Stimulated activated CD4-positive, alpha-beta T cell treated with anti-CD3 and anti-CD28 coated beads, TNF-alpha, amount 100 ng/mL, for 24 hours (primary cell): ENCODE measurements at places on chromosomes 4 and X.

- no peak for DNase-seq
Measured at GRCh38 chrX:93695981-93696380, 22.0 kb downstream of the FAM133A start.

GRCh38 chr4:108264693-108265092 lies 96.0 kb upstream of the LEF1 start:
- no peak for DNase-seq

- no peak for DNase-seq
Measured at GRCh38 chrX:16060252-16060651, 63.1 kb upstream of the GRPR start.

DNA sequence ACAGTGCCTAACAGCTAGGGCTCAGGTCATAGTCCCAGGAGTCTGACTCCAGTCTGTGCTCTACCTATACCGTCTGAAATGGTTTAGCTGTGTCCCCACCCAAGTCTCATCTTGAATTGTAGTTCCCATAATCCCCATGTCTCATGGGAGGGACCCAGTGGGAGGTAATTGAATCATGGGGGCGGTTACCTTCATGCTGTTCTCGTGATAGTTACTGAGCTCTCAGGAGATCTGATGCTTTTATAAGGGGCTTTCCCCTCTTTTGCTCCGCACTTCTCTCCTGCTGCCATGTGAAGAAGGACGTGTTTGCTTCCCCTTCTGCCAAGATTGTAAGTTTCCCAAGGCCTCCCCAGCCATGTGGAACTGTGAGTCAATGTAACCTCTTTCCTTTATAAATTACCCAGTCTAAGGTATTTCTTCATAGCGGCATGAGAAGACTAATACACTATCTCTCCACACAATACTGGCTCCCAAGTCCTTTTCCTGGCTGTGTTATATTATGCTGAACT lies 110.8 kb downstream of the AFAP1 start:
- DNase-seq, result no peak

DNA sequence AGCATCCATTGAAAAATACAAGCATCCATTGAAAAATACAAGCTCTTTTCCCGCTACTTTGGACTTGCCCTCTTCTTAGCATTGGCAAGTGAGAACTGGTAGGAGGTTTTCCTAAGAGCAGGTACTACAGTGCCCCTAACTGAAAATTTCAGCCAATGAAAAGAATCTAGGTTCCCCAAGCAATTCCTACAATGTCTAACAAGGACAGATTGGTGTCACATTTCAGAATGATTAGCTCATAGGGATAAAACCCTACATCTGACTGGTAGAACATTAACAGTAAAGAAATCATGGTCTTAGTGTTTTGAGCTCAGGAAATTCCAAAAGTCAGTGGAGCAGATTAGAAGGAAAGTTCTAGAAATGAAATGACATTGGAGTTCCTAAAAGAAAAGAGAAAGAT lies 68.6 kb upstream of the QRFPR start:
- no peak for DNase-seq

DNA sequence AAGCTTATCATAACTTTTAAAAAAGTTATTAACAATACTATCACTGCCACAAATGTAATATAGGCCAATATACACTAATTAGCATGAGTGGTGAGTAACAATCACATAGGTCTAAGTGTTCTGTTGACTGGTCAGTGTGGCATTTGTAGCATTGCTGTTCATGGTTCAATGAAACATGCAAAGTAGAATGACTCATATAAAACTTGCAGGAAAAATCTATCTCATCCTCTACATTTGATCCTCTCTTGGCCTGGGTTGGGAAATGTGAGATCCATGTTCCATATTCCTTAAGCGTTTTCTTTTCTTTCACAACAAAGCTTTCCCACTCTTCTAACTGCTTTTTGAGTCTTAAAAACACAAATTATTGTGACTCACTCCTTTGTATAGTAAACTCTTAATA lies 1418.7 kb downstream of the FSTL5 start:
- no peak for DNase-seq

- no peak for DNase-seq
Measured at GRCh38 chrX:70479922-70480659, 35.5 kb downstream of the DLG3 start.

DNA sequence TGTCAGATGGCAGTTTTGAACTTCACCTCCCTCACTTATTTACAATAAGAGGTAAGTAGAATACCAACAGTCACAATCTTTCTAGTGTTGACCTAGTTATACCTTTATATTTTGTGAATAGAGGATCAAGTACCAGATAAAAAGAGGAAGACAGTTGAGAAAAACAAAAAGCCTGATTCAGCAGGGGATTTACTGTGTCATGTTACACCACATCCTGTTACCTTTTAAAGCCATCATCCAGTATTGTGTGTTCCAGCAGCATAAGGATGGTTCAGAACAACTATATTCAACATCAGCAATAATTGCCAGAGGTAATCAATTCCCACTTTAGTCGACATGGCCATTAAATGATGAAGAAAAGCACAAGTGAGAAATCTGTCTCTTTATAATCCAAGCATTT lies 21.3 kb upstream of the CXCL6 start:
- DNase-seq, result no peak

DNA sequence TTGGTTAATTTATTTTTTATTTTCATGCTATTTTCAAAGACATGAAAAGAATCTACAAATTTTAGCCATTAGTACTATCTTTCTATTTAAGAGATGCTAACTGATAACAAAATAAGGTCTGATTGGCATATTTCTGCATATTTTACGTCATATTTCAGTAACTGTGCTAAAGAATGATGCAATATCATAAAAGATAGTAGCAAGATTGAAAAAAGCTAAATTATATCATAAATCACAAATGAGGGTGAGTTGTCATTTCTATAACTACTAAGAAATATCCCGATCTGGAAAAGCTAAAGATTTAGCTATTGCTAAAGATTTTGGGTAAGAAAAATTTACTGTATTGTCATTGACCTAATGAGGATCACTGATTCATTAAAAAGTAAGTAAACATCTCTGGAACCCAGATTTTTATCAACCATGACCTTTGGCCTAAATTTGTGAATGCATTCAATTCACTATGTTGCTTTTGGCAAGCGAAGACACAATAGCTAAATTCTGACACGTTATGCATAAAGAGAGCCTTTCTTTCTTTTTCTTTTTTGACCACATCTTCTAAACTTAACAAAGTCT lies 103.6 kb downstream of the HPGD start:
- no peak for DNase-seq

DNA sequence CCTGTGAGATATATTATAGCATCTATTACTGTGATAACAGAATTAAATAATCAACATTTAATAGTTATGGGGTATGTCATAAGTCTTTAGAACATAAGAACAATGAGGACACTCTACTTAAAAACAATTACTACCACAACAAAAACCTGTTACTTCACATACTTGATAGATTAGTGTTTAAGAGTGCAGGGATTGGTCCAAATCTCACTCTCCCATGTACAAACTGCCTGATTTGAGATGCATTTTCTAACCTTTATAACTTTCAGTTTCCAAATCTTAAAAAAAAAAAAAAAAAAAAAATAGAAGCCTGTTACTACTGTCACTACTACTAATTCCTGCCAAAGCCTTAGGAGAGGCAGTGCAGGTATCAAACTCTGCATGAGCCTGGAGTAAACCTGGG lies 5.6 kb downstream of the PCDH18 start:
- no peak for DNase-seq

DNA sequence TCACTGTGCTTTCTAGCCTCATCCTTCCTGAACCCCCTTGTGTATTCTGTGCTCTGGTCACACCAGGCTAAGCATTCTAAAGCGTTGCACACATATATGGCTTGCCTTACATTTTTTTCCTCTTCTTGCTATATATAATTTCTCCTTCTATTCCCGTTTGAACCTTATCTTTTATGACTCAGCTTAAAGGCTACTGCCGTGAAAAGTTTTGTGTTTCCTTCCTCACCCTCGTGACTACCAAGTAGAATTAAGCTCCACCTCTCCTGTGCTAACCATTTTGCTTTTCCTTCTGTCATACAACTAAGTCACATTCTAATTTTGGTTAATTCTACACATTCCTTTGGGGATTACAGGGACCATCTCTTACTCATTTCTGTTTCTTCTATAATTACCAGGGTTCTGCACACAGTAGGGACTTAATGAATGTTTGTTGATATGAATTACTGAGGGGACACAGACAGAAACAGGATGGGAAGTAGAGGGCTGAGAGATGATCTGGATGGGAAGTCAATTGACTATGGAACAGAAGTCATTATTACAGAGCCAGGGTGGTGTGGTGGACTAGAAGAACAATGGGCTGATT lies 67.1 kb downstream of the DOCK11 start:
- no peak for DNase-seq

DNA sequence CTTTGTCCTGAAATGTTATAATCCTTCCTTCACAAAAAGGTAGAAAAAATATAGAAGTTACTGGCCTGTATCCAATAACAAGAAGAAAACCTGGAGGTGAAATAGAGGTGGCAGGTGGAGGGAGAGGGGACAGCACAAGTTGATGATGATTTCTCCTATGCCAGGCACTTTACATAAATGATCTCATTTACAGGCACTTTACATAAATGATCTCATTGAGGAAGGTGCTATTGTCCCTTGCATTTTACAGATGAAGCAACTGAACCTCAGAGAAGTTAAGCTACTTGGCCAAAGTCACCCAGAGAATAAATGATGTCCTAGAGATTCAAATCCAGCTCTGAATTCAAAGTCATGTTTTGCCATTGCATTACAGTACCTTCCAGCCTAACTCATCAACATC lies 7.1 kb upstream of the OPHN1 start:
- DNase-seq, result no peak

DNA sequence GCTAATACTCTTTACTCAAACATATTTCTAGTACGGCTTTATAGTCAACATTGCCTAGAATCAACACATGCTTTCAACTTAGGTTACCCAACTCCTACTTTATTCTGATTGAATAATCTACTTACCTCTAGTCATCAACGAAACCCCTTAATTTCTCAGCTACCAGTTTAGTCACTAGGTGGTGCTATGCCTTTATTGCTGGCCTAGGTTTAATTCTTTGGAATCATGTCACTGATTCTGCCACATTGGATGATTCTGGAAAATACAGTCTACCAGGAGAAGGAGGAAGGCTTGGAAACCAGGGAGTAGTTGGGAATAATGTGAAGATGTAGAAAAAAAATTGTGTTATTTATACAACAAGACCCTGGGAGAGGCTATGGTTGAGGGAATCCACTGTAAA lies 167.7 kb downstream of the DCAF12L2 start:
- no peak for DNase-seq

DNA sequence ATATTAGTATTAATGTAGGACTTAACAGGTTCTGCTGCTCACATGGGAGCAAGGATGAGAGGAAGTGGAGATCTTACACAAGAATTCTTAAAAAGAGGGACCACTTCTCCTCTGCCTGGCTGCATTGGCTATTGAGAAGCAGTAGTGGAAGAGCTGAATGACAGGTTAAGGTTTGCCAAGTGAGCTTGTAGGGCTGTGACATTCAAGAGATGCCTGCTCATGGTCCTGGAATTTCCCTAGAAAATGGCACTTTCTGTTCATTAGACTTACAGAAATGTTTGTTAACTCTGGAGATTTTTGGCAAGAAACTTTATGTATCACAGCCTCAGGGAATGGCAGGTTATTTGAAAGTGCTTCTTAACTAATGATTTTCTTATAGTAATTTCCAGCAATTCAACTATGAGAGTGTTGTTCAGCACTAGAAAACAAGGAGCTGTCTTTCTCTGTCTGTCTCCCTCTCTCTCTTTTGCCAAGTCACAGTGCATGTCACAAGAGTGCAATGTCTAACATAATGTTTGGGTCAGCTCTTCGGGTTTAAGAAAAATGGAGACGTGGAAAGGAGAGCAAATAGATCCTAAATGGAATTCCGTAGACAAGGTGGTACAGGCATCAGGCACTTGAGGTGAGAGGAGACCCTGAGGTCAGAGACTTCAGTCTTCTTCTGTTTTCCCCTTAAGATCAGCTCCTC lies 8.3 kb upstream of the NAP1L5 start:
- DNase-seq, result no peak

- no peak for DNase-seq
Measured at GRCh38 chrX:19823031-19823430, 64.4 kb downstream of the SH3KBP1 start.

DNA sequence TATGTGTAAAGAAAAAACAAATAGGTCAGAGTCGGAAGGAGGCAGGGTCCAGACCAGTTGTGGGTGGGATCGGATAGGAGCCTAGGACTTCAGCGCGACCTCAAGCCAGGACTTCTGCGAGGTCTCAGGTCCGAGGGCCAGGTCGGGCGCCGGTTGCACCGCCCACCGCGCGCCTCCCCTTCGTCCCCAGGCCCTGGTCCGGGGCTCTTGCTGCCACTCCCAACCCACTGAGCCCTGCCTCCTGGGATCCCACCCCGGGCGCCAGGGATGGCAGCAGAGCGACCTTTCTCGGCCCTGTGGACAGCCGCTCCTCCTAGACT lies 12.3 kb downstream of the PITX2 start:
- DNase-seq, result no peak

- no peak for DNase-seq
Measured at GRCh38 chr4:94354474-94354896, 11.8 kb upstream of the HPGDS start.

- DNase-seq, result no peak
Measured at GRCh38 chr4:48752726-48753125, 27.4 kb downstream of the FRYL start.

DNA sequence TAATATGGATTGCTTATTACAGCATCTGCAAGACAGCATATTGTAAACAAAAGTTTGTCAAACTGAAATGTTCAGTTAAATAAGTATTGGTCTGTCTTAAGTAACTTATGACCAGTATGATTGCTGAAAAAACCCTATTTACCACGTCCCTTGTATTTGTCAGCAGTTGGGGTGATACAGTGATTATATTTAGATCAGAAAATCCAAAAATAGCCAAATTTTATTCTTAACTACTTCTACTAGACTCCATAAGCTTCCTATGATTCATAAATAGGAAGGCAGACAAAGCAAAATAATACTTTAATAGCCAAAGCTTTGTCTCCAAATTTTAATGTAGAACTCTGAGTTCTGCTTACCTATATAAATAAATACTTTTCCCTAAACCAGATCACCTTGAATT lies 45.3 kb downstream of the TBCK start:
- DNase-seq, result no peak

DNA sequence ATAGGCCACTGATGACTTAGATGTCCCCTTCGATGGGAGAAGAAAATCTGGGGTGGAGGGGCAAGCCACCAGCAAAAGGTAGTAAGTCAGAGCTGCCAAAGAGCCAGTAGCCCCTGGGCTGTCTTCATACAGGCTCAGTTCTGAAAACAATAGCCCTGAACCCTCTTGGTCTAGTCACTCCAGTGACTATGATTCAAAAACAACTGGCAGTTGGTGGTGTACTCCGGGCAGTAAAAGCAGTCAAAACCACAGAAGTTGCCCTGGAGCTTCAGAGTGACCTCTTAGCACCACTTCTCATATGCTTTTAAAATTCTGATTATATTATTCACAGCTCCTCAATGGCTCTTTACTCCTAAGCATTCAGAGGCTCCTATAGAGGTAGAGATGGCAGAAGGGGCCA lies 164.3 kb upstream of the MAMLD1 start:
- no peak for DNase-seq

GRCh38 chr4:183445097-183445428 lies 627 bp downstream of the CDKN2AIP start:
- DNase-seq, result peak; percentile 10
